ENCODE measurements at places on chromosomes 7 and 10.

GRCh38 chr10:58444876-58445275 is 59.7 kb downstream of the TFAM start:
- DNase-seq: no peak

- DNase-seq: no peak
These were observed 341.1 kb downstream of the CXCL12 start for GRCh38 chr10:44043646-44044375.

GRCh38 chr7:14761510-14762296 is 140.8 kb downstream of the DGKB start:
- DNase-seq: no peak

- no peak for DNase-seq
These were observed 463.5 kb upstream of the TEX47 start for GRCh38 chr7:89259085-89259484.

DNA sequence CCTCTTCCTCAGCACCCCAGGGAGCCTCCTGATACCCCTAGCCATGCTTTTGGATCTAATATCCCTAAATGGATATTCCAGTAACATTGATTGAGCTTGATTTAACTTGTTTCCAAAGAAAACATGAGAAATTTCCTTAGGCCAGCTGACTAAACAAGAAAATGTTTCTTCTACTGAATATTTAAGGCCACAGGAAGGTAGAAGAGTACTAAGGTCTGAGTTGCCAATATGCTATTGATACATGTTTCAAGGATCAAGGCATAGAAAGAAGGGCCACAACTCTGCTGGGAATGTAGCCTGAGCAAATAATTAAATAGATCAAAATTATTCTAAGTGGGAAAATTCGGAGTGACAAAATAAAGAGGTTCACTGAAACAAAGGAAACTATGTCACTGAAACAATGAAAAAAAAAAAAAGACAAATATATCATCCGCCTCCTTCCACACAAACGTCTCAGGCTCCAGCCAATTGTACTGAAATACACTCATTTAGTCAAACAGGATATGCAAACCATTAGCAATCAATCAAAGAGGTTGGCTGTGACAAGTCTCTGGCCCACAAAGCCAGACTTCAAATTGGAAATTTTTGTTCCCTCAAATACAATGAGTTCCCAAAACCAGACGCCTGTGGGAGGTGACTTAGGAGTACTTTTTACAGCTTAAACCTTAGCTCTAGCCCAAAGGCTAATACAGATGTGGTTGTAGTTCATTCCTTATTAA is 396.2 kb downstream of the HTR7 start:
- no peak for DNase-seq

GRCh38 chr10:21934307-21934706 is 69.2 kb downstream of the DNAJC1 start:
- no peak for DNase-seq

GRCh38 chr7:142791502-142791901 is 20.7 kb downstream of the PRSS2 start:
- no peak for DNase-seq

DNA sequence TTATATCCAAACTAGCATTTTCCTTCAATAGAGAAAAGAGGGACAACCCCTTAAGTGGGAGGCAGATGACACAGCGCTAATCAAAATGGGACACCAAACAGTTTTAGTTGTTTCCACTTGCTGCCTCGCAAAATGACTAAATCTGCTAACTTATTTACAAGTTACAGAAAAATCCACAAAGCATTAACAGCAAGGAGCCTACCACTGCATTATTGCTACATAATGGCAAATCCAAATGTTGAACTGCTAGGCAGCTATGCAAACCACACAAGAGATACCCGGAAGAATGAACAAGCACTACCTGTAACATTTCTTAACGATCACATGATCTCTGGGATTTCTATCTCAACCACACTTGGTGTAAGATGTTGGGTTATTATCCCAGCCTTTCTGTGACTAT is 96.7 kb downstream of the SFMBT2 start:
- DNase-seq: no peak

- no peak for DNase-seq
These were observed 57.9 kb downstream of the MKX start for GRCh38 chr10:27687743-27688142.

DNA sequence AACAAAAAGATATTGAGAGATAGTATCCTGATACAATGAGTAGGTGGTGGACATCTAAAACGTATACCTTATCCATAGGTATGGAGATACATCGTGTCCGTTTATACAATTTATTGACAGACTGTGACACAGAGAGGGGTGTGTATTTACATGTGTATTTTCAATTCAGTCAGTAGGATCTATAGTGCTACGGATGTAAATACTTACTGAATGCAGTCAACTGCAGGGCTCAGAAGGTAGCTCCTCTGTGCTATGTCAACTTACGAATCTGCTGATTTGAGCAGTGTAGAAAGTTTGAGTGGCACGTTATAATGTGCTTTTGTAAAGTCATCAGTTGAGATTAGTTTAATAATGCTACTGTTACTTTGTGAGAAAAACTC is 626 bp downstream of the ZNF804B start:
- no peak for DNase-seq

- DNase-seq: no peak
These were observed 165.3 kb downstream of the PLXNA4 start for GRCh38 chr7:132410861-132411541.

- DNase-seq: no peak
These were observed 51.9 kb downstream of the BTAF1 start for GRCh38 chr10:91975438-91975837.

GRCh38 chr7:127254163-127254684 is 1.5 kb upstream of the GRM8 start:
- no peak for DNase-seq

- no peak for DNase-seq
These were observed 580.4 kb downstream of the MAGI2 start for GRCh38 chr7:78873117-78873516.

DNA sequence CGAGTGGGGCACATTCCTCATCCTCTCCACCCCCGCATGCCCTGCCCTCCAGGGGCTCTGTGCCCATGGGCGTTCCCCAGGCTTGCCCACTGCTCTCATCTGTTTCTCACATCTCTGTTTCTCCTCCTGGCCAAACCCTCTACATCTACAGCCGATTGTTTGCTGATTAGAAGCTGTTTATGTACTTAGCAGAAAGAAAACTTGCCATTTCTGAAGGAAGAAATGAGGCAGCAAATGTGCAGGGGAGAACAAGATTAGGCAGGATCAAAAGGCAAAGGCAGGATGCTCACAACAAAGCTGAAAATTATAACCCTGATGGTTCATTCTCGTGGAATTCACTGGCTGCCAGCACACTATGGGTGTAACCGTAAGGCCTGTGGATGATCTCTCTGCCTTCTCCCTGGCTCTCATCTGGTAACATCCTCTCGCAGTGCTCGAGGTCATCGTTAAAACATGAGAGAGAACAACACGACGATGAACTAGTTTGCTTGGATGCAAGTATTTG is 111.6 kb upstream of the KLF14 start:
- DNase-seq: no peak

- DNase-seq: peak; percentile 37
These were observed 8.2 kb downstream of the TFR2 start for GRCh38 chr7:100632951-100633717.

DNA sequence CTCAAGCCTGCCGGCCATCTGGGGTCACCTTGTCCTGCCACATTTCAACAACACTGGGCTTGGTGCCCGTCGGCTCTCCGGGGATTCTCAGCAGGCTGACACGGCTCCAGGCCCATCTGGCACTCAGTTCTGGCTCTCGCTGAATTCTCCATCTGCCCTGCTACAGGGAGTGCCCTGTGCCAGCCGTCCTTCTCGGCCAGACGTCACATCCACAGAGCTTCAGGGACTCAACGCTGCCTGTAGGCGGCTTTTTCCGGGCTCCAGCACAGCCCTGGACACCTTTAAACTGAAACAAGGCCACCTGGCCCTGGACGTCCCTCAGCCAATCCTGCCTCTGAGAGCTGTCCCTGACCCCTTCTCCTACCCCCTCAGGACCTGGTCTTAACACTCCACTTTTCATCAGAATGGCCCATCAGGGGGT is 43.0 kb downstream of the TMEM130 start:
- DNase-seq: no peak

GRCh38 chr7:47387506-47387905 is 194.4 kb downstream of the TNS3 start:
- DNase-seq: no peak

DNA sequence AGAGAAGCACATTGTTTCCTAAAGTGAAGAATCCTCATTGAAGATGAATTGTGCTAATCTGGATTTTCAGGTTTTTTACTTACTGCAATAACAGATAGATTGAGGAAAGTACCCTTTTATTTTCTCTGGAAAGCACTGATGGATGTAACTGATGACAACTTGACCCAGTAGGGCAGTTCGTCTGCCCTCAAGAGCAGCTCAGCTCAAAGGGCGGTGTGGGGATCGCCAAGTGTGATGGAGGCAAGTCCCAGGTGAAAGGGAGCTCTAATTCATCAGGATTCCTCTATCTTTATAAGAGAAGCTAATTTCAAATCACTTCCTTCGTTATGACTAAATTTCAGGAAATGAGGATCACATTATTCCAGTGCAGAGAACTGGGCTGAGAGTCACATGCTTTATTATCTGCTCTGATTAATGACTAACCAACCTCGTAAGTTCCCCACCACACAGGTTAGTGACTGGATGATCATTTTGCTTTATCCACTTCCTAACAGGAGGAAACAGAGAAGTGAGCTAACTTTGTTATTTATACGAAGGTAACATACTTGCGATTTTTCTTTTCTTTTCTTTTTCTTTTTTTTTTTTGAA is 98.8 kb downstream of the PFKFB3 start:
- DNase-seq: no peak

DNA sequence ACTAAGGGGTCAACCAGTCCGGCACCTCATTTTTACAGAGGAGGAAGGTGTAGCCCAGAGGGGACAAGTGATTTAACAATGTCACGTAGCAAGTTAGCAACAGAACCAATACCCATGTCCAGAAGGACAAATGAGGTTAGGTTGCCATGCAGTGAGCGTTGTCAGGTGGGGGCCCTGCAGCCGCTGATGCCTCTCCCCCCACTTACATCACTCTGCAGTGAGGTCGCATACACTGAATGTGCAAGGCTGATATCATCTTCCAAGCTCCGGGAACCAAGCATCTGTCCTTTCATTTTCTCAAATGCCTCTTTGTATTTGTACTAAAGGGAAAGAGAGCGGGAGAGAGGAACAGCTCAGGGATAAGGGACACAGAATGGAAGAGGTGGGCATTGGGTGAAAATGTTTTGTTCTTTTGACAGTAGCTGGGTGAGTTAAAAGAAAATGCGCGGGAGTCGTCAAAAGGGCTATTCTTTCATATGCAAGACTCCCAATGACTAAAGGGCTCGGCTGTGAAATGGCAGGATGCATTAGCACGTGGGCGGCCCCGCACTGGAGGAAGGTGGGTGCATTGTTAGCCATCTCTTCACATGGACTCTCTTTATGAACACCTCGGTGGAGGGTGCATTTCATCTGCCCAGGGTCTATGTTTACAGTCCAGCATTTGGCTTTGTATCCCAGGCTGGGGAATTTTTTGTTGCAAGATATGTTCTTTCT is 49.7 kb downstream of the NRAP start:
- no peak for DNase-seq

DNA sequence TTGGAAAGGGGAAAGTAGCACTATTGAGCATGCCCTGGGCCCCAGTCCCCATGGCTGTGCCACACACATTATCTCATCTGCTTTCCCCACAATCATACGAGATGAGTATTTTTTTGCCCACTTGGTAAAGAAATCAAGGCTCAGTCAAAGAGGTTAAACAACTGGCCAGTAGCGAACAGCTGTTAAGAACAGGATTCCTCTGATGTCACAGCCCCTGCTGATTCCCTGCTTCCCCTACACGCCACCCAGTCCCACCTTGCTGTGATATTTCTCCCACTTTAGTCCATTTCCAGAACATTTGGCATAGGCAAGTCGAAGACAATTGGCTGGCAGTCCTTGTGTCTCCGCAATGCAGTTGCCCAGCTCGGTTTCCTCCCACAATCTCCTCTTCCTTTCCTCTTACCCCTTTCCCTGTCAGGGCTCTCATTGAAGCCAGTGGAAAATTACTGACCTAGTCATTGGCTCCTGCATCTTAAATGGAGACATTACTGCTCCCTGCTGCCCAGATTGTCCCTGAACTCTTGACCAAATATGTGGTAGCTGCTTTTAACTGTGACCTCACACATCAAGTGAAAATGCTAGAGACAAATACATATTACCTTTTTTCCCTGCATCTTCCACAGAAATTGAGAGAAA is 56.5 kb upstream of the EEPD1 start:
- DNase-seq: no peak

GRCh38 chr7:5082806-5083205 is 37.1 kb downstream of the RBAK start:
- DNase-seq: no peak

DNA sequence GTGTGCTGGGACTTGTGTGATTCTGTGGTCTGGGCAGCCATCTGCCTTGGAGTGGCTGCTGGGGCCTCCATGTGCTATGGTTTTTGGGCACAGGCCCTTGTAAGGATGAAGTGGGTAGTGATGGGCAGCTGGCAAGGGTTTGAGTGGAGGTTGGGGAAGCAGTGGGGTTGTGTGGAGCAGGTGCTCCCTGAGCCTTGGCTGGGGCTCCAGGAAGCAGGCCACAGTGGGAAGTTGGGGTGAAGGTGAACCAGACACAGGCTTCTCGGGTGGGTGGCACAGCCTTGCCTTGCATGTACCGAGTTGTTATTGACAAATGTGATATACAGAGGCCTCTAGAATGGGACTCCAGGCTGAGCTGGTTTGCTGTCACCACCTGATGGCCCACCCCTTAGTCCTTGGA is 82.3 kb downstream of the ADCY1 start:
- DNase-seq: no peak

DNA sequence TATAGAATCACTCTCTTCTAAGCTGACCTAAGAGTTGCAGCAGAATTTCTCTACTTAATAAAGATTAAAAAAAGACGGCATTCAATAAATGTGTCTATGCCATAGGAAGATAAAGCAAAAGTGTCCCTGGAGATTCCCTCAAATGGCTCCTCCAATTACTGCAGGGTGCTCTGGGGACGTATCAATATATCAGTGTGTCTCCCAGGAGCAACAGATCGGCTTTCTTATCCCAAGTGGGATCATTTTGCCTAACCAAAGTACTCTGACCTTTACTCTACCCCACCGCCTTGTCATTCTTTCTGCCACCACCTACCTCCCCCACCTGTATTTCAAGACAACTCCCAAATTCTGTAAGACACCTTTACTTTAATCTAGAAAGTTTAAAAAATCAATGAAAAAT is 202.0 kb upstream of the SEMA3C start:
- no peak for DNase-seq

- DNase-seq: no peak
These were observed 223.0 kb downstream of the ELFN1 start for GRCh38 chr7:1893036-1893435.

DNA sequence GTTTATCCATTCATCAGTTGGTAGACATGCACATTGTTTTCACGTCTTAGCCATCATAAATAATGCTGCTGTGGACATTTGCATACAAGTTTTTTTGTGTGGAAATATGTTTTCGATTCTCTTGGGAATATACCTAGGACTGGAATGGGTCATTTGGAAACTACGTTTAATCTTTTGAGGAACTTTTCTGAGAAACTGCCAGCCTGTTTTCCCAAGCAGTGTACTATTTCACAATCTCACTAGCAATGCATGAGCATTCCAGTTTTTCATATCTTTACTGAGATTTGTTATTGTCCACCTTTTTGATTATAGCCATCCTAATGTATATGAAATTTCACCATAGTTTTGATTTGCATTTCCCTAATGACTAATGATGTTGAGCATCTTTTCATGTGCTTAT is 95.7 kb upstream of the JAZF1 start:
- DNase-seq: no peak

- no peak for DNase-seq
These were observed 9.9 kb downstream of the SKIDA1 start for GRCh38 chr10:21515361-21516241.

All from T-helper 2 cell (primary cell).